ENCODE measurements at places on chromosomes 13 and 19.

- no peak for DNase-seq
Observed at GRCh38 chr13:50389726-50390125, 374.5 kb downstream of the KCNRG start.

DNA sequence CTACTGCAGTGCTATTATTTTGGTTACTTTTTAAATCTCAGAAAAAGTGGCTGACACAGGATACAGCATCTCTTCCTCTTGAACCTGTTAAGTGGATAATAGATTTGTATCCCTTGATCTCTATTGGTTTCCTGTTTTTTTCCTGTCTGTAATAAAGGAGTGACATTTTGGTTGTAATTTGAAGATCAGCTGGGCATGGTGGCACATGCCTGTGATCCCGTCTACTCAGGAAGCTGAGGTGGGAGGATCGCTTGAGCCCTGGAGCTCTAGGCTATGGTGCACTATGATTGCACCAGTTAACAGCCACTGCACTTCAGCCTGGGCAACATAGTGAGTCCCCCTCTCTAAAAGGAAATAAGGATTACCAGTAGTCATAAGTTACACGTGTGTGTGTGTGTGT, 46.8 kb downstream of the METTL21C start:
- no peak for DNase-seq

DNA sequence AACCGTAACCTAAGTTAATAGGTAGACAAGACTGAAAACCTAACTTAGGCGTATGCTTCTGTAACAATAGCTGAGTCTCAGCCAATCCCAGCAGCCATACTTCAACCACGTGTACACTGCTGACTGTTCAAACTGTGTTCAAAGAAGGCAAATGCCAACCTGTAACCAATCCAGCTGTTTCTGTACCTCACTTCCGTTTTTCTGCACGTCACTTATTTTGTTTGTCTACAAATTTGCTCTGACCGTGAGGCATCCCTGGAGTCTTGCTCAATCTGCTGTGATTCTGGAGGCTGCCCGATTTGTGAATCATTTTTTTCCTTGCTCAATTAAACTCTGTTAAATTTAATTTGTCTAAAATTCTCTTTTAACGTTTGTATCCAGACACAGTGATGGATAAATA, 59.2 kb downstream of the EDNRB start:
- no peak for DNase-seq

- peak; percentile 21 for DNase-seq
Observed at GRCh38 chr19:38264486-38265212, at the start of gene SPINT2. SPINT2 (plus strand) TSS chr19:38264573; CDS start chr19:38264893, 320 bp downstream.

DNA sequence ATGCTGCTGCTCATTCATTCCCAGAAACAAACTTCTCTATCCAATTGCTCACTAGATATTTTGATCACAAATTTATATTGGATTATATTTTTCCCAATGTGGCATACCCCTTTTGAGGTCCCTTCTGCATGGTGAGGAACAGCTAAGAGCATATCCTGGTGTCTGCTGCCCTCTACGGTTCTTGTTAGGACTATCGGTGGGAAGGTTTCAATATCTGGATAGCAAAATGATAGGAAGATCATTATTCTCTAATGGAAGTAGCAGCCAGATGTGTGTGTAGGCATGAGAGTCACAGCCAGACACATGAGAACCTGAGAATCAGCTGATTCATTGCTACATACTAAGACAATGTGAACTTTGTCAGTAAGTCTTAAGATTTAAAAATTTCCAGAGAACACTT, 1422.4 kb upstream of the MIR17HG start:
- no peak for DNase-seq

- no peak for DNase-seq
Observed at GRCh38 chr19:19445911-19446361, 40.5 kb downstream of the GATAD2A start.

DNA sequence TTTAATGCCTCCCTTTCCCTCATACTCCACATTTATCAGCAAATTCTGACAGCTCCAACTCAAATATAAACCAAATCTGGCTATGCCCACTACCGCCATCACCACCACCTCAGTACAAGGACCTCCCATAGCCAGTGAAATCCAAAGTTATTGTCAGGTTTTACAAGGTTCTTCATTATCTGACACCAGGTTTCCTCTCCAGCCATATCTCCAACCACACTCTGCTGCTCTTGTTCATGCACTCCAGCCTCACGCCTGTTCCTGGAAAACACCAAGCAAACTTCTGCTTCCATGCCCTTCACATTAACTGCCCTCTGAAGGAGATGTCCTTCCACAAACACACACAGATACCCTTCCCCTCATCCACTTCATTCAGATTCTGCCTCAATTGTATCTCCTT, 102.2 kb upstream of the MIR17HG start:
- DNase-seq = no peak

DNA sequence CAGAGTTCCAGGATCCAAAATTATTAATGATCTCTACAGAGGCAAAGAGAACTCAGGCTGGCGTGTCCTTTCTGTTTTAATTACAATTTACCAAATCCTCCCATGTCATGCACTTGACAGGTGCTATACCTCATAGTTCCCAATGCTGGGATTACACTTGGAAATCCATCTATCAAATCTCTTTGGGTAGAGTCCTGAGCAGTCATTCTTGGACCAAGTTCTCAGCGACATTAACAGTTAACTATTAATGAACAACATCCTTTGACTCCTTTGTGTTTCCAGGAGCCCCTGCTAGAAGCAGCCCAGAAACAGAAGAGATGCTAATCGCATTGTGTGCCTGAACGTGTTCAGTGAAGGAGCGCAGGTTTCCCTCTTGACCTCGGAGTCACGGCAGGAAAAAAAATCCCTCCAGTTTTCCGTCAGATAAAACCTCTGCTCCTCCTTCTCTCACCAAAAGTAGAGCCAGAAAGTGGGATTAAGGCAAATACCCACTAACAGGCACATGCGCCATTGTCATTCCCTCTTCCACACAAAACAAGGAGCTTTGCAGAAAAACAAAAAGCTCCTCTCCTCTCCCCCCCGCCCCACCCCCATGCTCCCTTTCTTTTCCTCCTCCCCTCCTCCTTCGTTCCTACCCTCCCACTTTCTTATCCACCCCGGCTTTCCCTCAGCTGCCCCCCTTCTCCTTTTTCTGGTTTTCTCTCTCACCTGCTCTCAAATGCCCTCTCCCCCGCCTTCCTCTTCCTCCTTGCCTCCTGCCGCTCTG, 224.7 kb downstream of the ZIC5 start:
- DNase-seq = no peak

- DNase-seq = no peak
Observed at GRCh38 chr19:24074720-24075454, 12.1 kb upstream of the ZNF254 start.

- peak; percentile 2 for DNase-seq
Observed at GRCh38 chr19:53466726-53467484, 628 bp upstream of the ZNF813 start.

DNA sequence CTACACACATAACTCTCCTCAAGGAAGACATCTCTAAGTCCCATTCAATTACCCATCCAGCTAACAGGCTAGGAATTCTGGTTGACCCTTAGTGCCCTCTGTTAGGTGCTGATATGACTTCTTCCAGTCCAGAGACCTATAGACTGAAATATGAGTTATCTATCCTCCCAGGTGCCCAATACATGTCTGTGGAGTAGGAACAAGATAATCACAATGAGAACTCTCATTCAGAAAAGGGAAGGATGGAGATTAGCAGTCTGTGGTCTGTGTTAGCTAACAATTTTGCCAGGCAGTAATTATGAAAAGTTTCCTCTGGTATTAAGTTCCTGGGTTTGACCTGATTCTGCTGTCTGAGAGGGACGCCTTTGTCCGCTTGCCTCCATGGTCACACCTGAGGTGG, 44.2 kb upstream of the SLAIN1 start:
- DNase-seq = no peak

DNA sequence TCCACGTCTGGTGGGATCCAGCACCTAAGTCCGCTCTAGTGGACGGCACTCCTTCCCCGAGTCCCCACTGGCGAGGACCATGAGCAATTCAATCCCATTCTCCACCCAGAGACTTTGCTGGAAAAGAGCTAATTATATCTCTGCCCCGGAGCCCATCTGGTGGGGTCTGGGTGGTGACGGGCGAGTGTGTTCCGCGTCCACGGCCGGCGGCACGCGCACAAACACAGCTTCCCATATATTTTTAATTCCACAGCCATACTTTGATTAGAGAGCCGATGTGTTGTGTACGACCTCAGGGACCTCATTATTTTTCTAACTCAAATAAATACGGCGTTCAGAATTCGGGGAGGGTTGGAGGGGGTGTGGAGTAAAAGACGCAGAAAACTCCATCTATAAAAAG, 64.1 kb upstream of the ADGRE5 start:
- no peak for DNase-seq

GRCh38 chr13:36891752-36892151, 28.3 kb downstream of the SMAD9 start:
- DNase-seq = no peak

- no peak for DNase-seq
Observed at GRCh38 chr19:16075430-16076153, 703 bp upstream of the TPM4 start.

GRCh38 chr19:49102303-49102702, 11.9 kb upstream of the LIN7B start:
- DNase-seq = no peak

DNA sequence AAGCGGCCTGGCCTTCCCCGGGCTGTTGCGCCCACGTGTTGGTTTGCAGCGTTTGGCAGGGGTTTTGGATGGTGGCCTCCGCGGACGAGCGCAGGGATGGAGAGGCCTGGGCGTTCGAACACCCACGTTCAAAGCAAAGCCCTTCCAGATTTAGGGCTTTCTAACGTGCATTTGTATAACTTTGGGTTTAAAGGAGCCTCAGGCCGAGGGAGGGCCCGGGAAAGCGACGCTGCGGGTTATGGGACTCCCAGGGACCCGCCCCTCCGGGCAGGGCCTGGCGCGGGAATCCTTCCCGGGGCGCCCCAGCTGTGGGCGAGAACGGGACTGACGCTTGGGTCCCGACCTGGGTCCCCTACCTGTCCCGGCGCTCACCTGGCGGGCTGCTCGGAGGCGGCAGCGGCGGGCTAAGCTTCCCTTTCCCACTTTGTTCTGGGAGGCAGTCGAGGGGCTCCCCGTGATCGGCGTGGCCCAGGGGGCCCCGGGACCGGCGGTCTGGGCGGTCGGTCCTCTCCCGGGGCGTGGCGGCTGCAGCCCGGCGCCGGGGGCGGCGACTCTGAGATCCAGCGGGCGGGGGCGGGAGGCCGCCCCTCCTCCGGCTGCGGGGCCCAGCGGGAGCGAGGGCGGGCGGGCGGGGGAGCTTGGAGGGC, at the start of gene FBXO17:
TSS of gene FBXO17 (minus strand) at position 529 of the 647 bp plus-strand sequence. CDS start 25,423 bp downstream, outside the sequence.
- DNase-seq = no peak

- no peak for DNase-seq
Observed at GRCh38 chr19:48487948-48488347, 18.8 kb downstream of the CYTH2 start.

- DNase-seq = no peak
Observed at GRCh38 chr13:84433024-84433423, 550.8 kb upstream of the SLITRK1 start.

DNA sequence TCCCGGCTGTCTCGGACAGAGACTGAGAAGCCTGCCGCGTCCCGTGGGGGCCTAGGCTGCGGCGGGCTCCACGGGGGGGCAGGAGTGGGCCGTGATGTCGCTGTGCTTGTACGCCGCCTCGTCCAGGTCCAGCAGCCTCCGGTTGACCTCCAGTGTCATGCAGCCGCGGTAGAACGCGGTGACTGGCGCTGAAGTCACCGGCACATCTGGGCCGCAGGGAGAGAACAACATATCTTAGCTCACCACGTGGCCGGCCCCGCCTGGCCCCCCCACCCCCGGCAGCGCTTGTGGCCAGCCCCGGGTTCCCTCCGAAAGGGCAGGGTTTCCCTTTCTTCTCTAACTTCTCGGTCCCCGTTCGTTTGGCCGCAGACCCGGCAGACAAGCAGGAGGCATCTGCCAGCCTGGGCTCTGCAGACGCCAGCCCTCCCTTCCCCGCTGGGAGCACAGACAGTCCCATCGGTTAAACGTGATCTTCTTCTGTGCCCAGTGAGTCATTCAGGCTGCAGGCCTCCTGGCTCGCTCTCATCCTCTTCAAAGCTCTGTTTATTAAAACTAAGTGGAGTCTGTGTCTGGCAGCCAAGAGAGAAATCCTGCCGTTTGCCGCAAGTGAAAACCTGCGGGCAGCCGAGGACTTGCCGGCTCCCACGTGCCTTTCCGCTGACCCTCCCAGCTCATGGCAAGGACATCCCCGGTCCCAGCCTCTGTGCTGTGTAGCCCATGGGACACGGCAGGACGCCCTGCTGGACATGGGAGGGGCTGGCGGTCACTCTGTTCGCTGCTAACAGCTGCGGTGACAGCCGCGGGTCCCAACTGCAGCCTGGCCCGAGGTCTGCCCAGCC, 42.8 kb downstream of the GAS6 start:
- DNase-seq = no peak

GRCh38 chr19:53917356-53917755, 8.3 kb downstream of the CACNG7 start:
- DNase-seq = no peak

DNA sequence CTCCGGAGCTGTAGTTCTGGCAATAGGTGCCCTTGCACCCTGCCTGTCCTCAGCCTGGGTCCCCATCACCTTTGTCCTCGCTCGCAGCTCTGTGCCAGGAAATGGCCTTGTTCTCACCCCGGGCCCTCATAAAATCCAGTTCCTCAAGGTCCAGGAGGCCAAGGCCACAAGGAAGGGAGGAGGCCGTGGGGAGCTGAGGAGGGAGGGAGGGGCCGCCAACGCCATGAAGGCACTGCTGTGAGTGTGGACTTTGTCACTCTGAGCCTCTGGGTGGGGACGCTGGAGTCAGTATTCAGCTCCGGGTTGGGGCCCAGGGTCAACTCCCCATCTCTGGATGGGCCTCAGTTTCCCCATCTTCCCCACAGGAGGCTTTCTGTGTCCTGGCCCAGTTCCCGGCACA, 9.2 kb upstream of the GNA11 start:
- DNase-seq = no peak

- no peak for DNase-seq
Observed at GRCh38 chr13:53941588-53942190, 913.1 kb downstream of the OLFM4 start.

GRCh38 chr13:44715287-44716230, 139.4 kb upstream of the TSC22D1 start:
- DNase-seq = no peak

- DNase-seq = no peak
Observed at GRCh38 chr13:28659621-28659970, 666 bp downstream of the POMP start.

GRCh38 chr19:1632462-1633268, 19.8 kb downstream of the TCF3 start:
- DNase-seq = no peak

GRCh38 chr13:92256211-92256610, 857.8 kb downstream of the GPC5 start:
- no peak for DNase-seq

- no peak for DNase-seq
Observed at GRCh38 chr13:97015661-97016350, 21.5 kb upstream of the OXGR1 start.

DNA sequence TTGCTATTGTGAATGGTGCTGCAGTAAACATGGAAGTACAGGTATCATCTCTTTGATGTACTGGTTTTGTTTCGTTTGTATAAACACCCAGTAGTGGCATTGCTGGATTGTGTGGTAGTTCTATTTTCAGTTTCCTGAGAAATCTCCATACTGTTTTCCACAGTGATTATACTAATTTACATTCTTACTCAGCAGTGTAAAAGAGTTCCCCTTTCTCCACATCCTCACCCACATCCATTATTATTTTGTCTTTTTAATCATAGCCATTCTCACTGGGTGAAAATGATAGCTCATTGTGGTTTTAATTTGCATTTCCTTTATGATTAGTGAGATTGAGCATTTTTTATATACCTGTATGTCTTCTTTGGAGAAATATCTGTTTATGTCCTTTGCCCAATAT, 62.3 kb upstream of the PARP4 start:
- no peak for DNase-seq

- no peak for DNase-seq
Observed at GRCh38 chr13:85509512-85509911, 289.7 kb downstream of the SLITRK6 start.

GRCh38 chr19:54916822-54917221, 10.9 kb downstream of the NCR1 start:
- no peak for DNase-seq

Measured in T-helper 9 cell (primary cell).